Cardiac atrium fibroblast (primary cell): ENCODE measurements at places on chromosomes 16 and 17. TPM values are rescaled to one million over a fixed set of nuclear protein-coding genes. Genes with fewer than 3 reads are reported as not detected.

The SLC4A1 gene
- not detected in 2 replicates for total RNA-seq

The KRT12 gene
- total RNA-seq: not detected in 2 replicates

The CACNG3 gene
- total RNA-seq: not detected in 2 replicates

The PSMC3IP gene
- total RNA-seq: 1.6 and 2.2 TPM in 2 replicates

The DOC2B gene
- not detected in 2 replicates for total RNA-seq

The TRPV3 gene
- 0.32 and 9.2 TPM in 2 replicates for total RNA-seq

The WNT3 gene
- 0.16 and 0.72 TPM in 2 replicates for total RNA-seq

The TSPAN10 gene
- 0.49 and 0.72 TPM in 2 replicates for total RNA-seq

The SP6 gene
- 0.16 TPM in 1 of 2 replicates, not detected in the other for total RNA-seq

The PIRT gene
- total RNA-seq: not detected in 2 replicates

The MYADML2 gene
- not detected in 2 replicates for total RNA-seq

The HSD11B2 gene
- total RNA-seq: 0.18 and 0.49 TPM in 2 replicates

The TOM1L2 gene
- 32.9 and 35.2 TPM in 2 replicates for total RNA-seq

The CES1 gene
- total RNA-seq: 5.6 and 9.4 TPM in 2 replicates

The PRCD gene
- total RNA-seq: 7.0 and 7.6 TPM in 2 replicates

The CACNG1 gene
- total RNA-seq: not detected in 2 replicates

The KRT20 gene
- total RNA-seq: not detected in 2 replicates
